Stimulated activated naive CD4-positive, alpha-beta T cell treated with Interleukin-2 at 50 U/mL for 16 hours (primary cell): ENCODE measurements at places on chromosomes 2 and 18.

- DNase-seq, result no peak
These were observed 542.8 kb downstream of the NRXN1 start for GRCh38 chr2:50489092-50489491.

GRCh38 chr2:151840216-151841046 is 12.2 kb upstream of the ARL5A start:
- no peak for DNase-seq

GRCh38 chr2:28951910-28952835 is 28.9 kb upstream of the TOGARAM2 start:
- DNase-seq, result no peak

GRCh38 chr2:98507891-98508708 is 63.4 kb downstream of the INPP4A start:
- no peak for DNase-seq

DNA sequence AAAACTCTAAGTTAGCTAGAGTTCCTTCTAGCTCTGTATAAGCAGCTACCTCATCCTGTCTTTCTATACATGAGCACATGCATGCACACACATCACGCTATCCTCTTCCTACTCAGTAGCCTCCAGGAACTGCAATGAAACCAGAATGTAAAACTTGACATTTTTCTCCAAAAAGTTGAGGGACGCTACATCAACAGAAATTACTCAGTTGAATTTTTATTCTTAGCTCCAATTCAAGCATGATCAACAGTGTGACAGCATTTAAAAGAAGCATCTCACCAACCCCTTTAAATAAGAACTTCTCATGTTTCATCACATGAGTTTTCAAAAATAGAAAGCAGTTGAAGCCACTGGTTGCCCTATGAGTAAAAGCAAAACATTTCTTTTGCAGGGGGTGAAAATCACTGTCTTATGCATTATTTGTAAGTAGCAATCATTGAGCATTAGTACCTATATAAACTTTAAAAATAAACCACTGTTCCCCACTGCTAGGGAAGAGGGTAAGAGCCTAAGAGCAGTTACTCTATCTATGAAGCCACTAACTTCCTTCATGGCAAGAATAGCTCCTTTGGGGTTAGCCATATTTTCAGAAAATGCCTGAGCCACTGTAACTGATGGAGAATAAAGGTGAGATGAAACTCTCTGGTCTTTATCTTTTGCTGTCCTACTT is 77.9 kb upstream of the ARL5A start:
- DNase-seq, result no peak

- DNase-seq, result peak; percentile 59
These were observed 8.5 kb upstream of the SPATA3 start for GRCh38 chr2:230987137-230988020.

DNA sequence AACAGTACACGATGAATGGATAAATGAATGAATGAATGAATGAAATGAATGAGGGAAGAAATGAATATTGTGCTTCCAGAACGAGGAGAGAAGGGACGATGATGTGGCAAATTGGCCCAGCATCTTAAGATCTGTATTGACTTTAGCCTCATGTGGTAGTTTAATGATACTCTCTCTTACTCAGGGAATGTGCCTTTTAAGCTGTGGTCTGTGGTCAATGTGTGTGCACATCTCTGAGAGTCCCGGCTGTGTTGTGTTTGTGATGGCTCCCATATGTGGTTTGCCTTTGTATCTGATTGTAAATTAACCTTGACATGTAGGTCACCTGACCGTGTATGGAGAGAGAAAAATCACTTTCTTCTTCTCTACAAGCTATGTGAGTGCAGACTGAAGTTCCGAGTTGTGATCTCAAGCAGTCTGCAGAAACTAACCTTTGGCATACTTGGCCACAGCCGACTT is 91.2 kb downstream of the NEDD4L start:
- DNase-seq, result no peak

GRCh38 chr2:63875131-63875527 is 33.4 kb downstream of the UGP2 start:
- no peak for DNase-seq

DNA sequence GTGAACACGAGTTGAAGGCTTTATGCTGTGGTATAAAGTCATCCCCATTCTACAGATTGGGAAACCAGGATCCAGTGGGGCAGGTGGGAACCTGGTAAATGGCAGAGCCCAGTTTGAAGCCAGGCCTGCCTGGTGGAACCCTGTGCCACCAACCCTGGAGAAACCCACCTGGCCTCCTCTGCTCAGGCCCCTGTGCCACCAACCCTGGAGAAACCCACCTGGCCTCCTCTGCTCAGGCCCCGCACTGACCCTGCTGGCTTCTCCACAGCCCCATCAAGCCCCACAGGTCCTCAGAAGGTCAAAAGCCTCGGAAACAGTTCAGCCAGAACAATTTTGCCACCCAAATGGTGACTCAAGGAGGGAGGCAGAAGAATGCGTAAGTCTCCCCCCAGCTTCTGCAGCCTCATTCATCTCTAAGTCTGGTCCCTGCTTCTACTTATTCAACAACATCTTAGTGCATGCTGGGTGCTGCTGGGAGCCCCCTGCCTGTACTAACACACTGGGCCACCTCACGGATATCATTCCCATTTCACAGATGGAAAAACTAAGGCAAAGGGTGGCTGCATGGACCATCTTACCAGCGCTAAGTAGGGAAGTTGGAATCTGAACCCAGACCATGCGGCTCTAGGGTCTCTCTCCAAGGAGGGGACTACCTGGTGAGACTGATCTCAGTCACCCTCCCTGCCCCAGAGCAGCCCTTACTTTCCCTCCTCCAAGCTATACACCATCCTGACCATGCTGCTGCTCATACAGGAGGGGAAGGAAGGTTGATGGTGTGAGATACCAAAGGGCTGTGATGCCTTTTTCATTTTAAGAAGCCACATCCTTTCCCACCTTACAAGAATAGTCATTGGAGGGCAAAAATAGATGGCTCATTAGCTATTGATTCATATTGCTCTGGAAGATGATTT is 93.7 kb upstream of the ID2 start:
- no peak for DNase-seq

DNA sequence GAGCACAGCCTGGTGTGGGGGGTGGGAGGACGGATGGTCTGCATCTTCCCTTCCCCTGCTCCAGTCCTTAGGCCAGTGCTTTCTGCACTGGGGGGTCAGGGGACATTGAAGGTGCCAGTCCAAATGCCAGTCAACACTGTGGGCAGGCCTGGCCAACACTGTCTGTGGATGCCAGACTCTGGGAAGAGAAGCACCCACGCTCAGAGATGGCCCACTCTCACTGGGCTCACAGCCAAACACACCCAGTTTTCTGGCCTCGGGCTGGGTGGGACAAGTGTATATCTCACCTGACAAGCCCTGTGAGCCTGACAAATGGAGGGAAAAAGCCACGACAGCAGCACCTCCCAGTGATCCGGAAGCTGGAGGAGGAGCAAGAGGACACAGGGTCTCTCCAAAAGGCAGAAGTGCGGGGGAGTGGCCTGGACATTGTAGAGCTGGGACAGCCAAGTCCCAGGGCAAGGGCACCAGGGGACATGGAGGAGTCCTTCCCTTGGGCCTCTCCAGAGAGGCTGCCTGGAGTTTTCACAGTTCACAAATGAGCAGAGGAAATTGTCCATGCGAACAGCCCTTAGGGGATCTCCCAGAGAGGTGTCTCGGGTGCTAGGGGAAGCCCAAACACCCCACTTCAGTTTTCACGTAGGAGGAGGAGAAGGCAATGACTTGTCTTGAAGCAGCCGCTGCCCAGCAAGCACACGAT is 79.3 kb downstream of the SDC1 start:
- DNase-seq, result no peak

DNA sequence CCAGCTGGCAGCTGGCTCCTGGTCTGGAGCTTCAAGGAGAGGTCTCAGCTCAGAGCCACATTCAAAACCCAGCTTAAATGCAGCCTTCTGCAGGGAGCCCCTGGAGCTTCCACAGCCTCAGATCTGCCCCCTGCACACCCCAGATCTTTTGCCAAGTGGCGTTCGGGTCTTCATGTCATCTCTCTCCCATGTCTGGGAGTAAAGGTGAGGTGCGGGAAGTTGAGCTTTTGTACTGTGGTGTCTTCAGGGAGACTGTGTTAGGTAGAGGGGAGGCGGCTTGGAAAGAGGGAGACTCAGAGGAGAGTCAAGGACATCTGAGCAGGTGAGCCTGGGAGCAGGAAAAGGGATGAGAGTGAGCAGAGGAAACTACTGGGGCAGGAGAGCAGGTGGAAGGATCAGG is 25.4 kb downstream of the MPHOSPH10 start:
- no peak for DNase-seq

DNA sequence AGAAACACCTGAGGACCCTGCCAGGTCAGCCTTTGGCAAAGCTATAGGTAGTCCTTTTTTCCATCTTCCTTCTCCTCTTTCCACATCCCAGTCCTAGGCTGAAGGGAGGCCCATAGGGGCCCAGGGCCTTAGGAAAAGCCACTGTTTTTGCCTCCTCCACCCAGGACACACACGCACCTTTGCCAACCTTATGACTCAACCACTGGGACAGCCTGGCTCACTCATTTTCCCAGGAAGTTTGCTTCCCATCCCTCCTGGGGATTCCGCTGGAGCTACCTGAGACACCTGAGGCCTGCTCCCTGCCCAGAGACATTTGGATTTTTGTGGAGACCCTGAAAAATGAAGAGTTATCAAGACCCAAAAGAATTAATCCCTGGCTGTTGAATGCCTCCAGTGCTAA is 273.4 kb upstream of the SIX2 start:
- DNase-seq, result no peak

GRCh38 chr18:45280481-45281276 is 334.6 kb upstream of the SLC14A2 start:
- no peak for DNase-seq

- no peak for DNase-seq
These were observed 25.4 kb downstream of the DSG4 start for GRCh38 chr18:31402026-31402373.

- no peak for DNase-seq
These were observed 342.7 kb upstream of the CHAC2 start for GRCh38 chr2:53424902-53425301.

GRCh38 chr2:88095022-88095421 is 27.4 kb downstream of the SMYD1 start:
- no peak for DNase-seq

- DNase-seq, result peak; percentile 52
These were observed 18.8 kb upstream of the HAAO start for GRCh38 chr2:42810971-42811811.

DNA sequence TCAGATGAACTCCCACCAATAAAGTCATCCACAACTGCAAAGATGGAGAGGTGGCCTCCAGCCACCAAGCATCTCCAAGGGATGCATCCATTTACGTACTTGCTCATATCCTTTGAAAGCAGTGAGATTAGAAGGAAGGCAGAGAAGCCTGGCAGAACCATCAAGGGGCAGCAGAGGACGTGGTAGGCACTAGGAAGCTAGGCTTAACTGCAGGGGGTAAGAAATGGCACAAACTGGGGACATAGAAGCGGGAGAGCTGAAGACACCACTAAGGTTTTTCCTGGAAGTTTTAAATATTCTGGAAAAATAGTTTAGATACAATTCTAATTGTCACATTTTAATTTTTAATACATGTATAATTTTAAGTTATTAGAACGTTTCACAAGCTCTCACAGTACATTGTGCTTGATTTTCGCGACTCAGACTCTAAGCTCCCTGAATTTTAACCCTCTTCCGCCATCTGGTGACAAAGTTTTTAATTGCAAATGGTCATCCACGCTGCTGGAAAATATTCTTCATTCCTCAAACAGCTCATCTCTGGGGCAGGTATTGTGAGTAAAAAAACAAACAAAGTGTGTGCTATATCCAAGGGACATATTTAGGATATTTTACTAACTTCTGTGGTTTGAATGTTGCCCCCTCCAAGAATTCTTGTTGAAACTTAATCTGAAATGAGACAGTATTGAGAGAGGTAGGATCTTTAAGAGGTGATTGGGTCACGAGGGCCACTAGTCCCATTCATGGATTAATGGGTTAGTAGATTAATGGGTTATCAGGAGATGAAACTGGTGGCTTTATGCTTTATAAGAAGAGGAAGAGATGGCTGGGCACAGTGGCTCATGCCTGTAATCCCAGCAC is 1.6 kb upstream of the PSTPIP2 start:
- peak; percentile 10 for DNase-seq

- no peak for DNase-seq
These were observed 80.3 kb upstream of the TSPYL6 start for GRCh38 chr2:54336136-54336976.

DNA sequence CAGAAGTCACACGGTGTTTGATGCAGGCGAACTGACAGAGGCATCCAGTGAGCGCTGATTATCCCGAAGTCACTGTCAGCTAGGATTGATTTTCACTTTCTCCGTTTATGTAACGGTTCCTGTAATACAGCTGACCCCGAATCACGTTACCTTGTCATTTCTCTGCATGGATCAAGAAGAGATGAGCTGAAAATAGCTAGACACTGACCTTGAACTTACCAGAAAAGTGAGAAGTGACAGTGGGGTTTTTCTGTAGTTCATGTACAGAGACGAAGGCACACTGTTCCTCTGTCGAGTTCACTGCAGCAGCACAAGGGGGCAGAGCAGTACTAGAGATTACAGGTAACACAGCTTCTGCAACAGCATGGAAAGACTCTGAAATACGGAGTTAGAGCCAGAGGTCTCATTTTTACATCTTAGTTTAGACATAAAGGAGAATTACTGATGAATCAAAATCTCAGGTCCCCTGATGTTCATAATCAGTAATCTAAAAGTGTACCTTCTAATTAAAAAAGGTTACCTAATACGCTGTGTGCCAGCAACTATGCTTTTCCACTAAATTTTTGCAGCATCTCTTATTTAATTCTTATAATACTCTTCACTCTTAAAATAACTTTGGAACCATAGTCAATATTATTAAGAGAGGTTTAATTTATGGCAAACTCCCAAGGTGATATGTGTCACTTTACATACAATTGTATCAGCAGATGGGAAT is 33.1 kb downstream of the ARHGAP15 start:
- peak; percentile 52 for DNase-seq

DNA sequence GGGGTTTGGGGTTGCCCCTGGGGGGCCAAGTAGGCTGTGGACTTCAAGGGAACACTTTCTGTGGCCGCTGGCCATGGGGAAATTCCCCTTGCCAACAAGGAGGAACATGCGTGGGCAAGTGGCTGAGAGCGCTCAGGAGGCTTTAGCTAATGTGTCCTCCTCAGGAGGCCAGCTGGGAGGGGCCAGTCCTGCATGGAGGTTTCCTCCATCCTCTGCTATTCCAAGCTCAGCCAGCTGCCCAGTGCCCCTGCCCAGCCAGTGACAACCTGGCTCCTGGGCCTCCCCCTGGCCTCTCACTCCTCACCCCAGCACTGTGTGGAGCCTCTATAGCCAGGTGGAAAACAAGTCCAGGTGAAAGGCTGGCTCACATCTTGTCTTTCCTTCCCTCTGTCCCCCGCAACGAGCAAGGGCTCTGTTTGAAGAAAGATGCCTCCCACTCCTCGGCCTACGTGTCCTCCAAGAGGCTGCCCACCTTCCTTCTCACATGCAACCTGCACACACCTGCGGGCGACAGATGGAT is 64.4 kb upstream of the DAPL1 start:
- no peak for DNase-seq

GRCh38 chr2:133859578-133859977 is 291.3 kb upstream of the NCKAP5 start:
- no peak for DNase-seq

- DNase-seq, result no peak
These were observed 182.0 kb downstream of the TCF4 start for GRCh38 chr18:55405893-55406406.
